Stimulated activated CD8-positive, alpha-beta memory T cell treated with anti-CD3 and anti-CD28 coated beads, Interleukin-4, amount 100 ng/mL, for 48 hours (primary cell): ENCODE measurements at places on chromosomes 5 and 9.

- DNase-seq, result no peak
Measured at GRCh38 chr5:73373814-73374510, 74.6 kb downstream of the FOXD1 start.

- DNase-seq, result no peak
Measured at GRCh38 chr5:172058088-172058487, 51.6 kb upstream of the FBXW11 start.

DNA sequence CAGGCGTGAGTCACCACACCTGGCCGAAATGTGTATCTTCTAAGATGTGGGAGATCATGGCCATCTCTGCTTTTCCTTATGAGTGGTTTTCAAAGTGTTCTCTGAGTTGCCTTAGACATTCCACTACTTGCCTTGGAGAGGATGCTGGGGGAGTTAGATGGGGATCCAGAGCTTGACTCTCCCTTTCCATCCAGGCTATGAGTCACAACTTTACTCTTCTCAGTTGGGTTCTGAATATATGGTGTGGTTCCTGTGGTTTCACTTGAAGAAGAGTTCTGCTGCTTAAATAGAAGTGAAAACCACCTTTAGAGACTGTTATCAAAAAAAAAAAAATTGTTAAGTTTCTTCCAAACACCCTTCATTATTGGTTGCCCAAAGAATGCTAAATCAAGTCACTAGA, 217.6 kb downstream of the ZNF608 start:
- no peak for DNase-seq

GRCh38 chr5:14655146-14655741, 9.3 kb upstream of the OTULIN start:
- no peak for DNase-seq

GRCh38 chr5:35246411-35246810, 16.1 kb upstream of the PRLR start:
- no peak for DNase-seq

DNA sequence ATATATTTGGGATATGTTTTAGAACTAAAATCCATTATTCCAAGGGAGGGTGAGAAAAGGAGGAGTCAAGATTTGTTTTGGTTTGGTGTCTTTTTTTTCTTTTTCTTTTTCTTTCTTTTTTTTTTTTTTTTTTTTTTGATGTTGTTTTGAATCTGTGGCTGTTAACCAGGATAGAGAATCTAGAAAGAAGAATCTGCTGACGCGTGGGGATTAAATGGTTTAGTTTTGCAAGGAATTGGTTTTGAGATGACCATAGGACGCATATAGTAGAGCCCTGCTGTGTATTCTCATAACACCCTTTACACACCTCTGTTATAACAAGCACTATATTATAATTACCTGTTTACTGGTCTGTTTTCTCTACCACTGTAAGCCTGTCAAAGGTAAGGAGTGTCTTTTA, 9.4 kb downstream of the RABGAP1 start:
- no peak for DNase-seq

GRCh38 chr5:14864181-14864812, 7.3 kb downstream of the ANKH start:
- no peak for DNase-seq

- peak; percentile 37 for DNase-seq
Measured at GRCh38 chr9:137045294-137046087, 486 bp downstream of the NPDC1 start.

DNA sequence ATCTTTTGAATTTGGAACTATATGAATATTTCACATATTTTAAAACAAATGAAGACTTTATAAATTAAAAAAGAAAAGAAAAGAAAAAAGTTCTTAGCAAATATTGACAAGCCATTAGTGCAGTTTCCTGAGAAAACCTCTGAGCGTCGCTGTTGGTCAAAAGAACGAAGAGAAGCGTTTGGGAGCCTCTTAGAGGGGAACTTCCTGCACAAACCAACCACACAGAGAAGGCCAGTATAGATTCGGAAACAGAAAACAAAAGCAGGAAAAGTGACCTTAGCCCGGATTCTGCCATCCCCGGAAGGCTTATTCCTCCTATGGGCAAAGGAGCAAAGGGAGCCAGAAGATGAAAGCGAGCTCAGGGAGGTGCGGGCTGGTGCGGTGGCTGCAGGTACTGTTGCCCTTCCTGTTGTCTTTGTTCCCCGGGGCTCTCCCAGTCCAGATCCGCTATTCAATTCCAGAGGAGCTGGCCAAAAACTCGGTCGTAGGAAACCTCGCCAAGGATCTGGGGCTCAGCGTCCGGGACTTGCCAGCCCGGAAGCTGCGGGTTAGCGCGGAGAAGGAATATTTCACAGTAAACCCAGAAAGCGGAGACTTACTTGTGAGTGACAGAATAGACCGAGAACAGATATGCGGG, at the start of gene PCDHGB2:
TSS of gene PCDHGB2 (plus strand) at position 205 of the 637 bp plus-strand sequence. CDS start at position 347, 142 bp downstream.
- no peak for DNase-seq

DNA sequence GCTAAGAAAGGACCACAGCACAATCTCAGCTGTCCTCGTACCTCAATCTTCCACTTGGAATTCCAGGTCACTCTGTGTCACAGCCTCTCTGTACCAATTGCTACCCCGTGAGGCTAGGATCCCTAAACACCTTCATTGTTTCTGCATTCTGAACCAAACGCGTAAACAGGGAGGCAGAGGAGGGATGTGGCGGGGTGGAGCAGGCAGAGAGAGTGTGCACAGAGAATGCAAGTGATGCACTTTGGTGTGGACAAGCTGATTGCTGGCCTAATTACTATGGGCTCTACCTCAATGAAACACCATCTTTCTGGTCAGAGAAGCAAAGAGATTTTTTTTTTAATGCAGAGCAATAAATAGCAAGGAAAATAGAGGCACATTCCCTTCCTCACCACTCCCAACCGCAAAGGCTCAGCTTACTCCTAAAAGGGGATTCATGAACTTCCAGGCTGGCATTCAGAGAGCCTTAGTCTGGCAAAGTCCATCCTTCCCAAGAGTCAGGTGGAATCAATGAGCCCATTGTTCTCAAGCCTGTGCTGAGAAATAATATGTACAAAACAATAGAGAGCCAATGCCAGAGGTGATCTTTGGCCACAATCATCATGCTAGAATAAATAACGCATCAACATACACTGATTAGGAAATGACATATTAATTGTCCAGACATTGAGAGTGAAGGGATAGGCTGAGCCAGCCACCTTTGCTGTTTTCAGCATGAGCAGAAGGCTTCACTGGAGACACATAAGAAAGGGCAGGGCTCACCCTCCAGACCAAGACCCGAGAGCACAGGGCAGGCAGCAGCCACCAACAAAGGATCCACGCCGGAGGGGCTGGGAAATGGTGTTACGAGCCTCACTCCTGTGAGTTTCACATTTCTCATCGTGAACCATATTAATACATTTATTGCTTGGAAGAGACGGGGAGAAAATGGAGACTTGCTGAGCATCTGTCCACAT, 278.8 kb downstream of the ENC1 start:
- DNase-seq, result no peak

DNA sequence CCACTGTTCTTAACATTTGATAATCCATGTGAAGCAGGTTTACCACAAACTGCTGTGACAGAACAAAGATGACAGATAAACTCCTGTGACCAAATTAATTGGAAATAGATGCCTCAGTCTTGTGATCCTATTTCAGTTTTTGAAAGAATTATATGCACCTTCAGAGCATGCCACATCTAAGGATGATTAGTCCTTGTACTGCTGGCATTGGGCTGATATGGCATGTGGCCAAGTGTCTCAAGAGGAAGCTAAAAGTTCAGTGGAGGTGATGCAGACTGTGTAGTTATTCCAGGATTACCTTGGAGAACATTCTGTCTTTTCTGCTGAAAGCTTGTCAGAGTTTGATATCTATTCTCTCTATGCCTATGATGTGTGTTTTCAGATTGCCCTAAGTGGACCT, 314.4 kb upstream of the EFNA5 start:
- DNase-seq, result no peak

DNA sequence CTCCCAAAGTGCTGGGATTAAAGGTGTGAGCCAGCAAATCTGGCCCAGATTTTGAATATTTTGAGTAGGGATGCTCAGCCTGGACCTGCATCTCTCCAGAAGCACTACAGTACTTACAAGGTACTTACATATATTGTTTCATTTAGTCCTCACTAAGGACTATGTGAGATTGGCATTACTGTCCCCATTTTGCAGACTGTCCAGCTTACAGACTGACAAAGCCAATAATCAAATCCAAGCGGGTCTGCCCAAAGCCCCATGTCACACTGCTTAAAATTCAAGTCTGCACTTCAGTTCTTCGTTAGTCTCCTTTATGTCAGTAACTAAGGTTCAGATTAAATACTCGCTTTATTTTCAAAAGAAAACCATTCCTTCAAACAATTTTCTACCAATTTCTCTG, 7.1 kb downstream of the MAPKAP1 start:
- no peak for DNase-seq

DNA sequence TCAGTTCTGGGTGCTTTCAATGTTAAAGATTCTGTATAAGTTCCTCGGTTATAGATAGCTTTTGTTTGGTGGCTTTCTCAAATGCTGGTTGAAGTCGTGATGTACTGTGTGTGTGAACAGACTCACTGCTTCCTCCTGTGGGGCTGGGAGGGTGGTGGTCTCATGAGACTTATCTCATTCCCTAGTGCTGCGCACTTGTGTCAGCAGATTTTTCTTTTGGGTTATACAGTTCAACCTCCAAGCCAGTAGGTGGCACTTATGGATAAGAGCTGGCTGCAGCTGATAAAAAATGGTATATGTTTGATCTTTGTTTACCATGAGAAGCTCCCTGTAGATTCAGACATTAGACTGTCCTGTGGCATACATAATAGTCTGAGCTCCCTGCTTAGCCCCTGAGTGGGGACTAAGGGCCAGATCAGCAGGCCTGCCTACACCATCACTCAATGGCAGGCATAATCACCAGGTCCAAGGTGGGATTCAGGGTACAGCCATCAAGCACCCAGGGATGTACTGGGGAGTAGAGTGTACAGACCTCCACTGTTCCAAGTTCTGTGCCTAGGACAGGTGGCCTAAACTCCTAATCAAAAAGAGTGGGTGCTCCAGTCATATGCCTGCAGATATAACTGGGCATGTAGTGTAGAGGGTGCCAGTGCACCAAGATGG, 174.2 kb downstream of the OXCT1 start:
- no peak for DNase-seq

DNA sequence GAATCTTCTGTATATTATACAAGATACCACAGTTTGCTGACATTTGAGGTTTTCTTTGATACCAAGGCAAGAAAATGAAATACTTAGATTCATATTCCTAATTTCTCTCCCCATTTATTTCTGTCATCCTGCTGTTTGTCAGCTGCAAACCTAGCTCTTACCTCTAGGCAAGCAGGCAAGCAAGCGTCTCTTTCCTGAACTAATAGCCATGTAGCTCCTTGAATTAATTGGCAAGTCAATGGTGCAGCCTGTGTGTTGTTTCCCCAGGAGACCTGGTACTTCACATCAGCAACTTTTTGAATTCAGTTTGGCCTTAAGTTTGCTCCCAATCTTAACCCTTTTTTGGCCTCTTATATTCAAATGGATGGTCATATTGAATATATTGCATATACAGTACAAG, 573.6 kb upstream of the ARRDC3 start:
- no peak for DNase-seq

DNA sequence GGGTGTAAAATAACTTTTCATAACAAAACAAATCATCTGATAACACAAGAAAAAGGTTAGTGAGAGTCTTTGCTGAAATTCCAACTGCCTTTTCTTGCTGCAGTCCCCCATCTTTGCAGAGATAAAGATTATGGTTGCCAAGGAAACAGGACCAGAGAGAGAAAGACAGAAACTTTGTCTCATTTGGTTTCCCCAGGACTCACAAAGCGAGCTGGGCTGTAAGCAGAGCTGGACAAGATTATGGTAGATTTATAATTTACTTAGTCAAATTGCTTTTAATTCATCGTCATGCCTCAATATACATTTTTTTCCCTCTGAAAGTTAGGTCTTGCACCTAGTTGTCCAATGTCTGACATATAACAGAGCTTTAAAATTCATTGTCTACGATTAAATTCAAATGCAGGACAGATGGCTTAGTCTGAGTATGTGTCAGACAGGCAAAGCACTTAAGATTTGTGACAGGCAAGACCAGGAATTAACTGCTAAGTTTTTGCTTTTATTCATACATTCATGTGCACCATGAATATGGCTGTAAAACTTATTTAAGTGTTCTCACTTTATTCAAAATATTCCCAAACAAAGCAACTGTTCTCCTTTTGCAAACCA, 17.4 kb downstream of the ENC1 start:
- DNase-seq, result no peak
